Fibroblast of skin of right biceps (primary cell): ENCODE measurements at places on chromosomes 1 and 21.
A peak's percentile ranks its signal among the peaks of the same experiment; 100 is the strongest.

GRCh38 chr1:219834314-219834917 is 93.9 kb downstream of the SLC30A10 start:
- DNase-seq: no peak

DNA sequence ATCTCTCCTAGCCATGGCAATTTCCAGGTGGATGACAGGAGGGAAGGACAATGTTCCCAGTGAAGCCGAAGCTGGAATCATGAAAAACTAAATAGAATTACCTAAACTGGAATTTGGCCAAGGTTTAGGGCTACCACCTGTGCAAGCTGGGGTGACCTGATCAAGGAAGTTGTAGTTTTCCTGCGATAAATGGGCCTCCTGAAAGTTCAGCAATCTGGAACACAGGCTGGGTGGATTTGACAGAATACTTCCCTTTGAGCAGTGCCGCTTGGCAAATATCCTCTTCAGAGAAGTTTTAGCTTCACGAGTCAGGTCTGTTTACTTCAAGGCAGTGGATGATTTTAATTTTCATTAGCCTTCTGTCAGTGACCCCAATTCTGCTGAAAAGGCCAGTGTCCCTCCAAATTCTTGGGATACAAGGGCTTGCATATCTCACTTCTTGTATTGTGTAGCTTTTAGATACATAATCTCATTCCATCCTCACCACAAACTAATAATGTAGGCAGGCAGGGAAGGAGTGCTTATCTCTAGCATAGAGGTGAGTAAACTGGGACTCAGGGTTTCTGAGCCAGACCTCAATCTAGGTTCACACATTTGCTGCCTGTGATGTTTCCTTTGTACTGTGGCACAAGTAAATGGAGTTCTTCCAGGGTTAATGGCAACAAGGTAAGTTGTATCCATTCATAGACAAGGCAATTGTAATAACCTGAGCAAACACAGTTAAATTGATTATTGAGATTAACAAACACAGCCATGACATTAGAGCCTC is 349.4 kb downstream of the NUF2 start:
- DNase-seq: no peak

GRCh38 chr1:169809370-169810095 is 14.8 kb upstream of the METTL18 start:
- peak; percentile 30 for DNase-seq

DNA sequence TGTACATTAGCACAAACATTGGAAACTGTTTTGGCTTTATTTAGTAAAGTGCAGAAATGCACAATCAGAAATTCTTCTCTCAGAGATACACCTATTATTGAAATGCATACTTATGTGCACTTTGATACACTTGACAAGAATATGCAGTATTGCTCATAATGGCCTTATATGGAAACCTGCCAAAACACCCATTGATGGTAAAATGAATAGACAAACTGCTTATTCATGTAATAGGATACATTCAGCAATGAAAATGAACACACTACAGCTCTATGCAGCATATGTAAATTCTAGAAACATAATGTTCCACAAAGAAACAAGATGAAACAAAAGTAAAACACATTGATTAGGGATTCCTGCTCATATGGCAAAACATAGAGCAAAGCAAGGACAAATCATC is 223.9 kb downstream of the S1PR1 start:
- DNase-seq: peak; percentile 7

GRCh38 chr1:85199667-85200462 is 951 bp downstream of the SYDE2 start:
- no peak for DNase-seq

- DNase-seq: no peak
These were observed 6.9 kb upstream of the PTGFRN start for GRCh38 chr1:116902723-116903383.

GRCh38 chr1:66262208-66262963 is 271.6 kb upstream of the SGIP1 start:
- peak; percentile 91 for DNase-seq

- DNase-seq: no peak
These were observed 7.5 kb upstream of the CYP4A11 start for GRCh38 chr1:46948629-46949416.

GRCh38 chr1:53579221-53580008 is 120.2 kb downstream of the DMRTB1 start:
- no peak for DNase-seq

DNA sequence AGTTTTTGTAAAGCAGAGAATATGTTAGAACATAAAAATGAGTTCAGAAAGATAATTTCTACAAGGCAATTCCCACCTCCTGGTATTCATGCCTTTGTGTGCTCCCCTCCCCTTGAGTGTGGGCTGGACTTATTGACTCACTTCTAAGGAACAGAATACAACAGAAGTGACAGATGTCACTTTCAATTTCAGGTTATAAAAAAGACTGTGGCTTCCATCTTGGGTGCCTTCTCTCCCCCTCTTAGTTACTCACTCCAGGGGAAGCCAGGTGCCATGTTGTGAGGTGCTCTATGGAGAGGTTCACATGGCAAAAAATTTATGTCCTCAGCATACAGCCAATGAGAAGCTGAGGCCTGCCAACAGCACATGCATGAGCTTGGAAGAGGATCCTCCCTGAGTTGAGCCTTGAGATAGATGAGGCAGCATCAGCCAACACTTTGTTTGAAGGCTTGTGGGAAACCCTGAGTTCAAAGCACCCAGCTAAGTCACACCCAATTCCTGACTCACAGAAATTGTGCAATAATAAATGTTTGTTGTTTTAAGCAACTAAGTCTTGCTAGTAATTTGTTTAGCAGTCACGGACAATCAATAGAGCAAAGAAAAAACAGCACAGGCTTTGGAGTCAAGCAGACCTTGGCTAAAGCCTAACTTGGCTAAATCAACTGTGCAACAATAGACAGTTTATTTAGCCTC is 73.5 kb upstream of the NGF start:
- peak; percentile 54 for DNase-seq

DNA sequence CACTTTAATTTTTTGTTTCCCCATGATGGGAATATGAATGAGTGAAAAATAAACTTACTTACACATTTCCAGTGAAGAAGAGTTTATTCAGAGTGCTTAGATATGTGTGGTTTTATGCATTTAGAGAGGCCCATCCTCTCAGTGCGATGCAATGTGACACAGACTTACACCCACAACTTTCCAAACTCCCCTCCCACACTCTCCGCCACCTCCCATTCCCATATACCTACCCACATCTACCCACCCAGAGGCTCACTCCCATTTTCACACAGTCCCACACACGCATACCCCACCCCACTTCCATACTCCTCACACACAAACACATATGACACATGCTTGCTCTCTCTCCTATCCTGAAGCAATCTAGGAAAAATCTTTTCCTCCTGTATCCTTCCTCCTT is 21.9 kb upstream of the KANK4 start:
- no peak for DNase-seq

DNA sequence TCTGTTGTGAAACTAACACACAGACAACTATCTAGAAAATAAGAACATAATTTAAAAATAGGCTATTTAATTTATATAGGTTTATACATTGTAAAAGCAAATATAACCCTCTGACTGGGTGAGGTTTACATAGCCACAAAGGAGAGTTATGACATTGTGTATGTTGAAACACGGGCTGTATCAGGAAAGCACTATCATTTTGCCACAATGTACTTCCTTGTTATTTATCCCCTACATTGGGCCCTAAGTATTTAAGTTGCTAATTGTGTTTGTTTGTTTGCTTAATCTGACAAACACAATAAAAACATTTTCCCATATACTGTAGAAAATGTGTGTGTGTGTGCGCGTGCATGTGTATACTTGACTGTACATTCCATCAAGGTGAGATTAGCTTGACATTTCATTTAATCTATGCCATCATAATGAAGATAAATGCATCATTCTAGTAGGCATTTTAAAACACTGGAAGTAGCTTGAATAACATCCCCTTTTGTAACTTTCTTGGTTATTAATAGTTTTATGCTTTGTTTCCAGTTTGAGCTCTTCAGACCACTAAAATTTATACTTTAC is 72.1 kb downstream of the RGS13 start:
- DNase-seq: no peak
